ENCODE measurements at places on chromosomes 1 and 21.

- no peak for DNase-seq
These were observed 477.1 kb downstream of the LMO4 start for GRCh38 chr1:87805666-87806378.

- no peak for DNase-seq
These were observed 511.7 kb downstream of the USP25 start for GRCh38 chr21:16241479-16241963.

GRCh38 chr1:231705806-231706760 is 79.5 kb downstream of the DISC1 start:
- no peak for DNase-seq

DNA sequence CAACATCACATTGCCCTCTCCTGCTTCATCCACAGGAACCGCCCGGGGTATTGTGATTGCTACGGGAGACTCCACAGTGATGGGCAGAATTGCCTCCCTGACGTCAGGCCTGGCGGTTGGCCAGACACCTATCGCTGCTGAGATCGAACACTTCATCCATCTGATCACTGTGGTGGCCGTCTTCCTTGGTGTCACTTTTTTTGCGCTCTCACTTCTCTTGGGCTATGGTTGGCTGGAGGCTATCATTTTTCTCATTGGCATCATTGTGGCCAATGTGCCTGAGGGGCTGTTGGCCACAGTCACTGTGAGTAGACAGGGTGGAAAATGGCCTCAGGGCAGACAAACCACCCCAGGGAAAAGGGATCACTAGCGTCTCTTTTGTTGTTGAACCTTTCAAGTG is 12.7 kb downstream of the ATP1A4 start:
- no peak for DNase-seq

DNA sequence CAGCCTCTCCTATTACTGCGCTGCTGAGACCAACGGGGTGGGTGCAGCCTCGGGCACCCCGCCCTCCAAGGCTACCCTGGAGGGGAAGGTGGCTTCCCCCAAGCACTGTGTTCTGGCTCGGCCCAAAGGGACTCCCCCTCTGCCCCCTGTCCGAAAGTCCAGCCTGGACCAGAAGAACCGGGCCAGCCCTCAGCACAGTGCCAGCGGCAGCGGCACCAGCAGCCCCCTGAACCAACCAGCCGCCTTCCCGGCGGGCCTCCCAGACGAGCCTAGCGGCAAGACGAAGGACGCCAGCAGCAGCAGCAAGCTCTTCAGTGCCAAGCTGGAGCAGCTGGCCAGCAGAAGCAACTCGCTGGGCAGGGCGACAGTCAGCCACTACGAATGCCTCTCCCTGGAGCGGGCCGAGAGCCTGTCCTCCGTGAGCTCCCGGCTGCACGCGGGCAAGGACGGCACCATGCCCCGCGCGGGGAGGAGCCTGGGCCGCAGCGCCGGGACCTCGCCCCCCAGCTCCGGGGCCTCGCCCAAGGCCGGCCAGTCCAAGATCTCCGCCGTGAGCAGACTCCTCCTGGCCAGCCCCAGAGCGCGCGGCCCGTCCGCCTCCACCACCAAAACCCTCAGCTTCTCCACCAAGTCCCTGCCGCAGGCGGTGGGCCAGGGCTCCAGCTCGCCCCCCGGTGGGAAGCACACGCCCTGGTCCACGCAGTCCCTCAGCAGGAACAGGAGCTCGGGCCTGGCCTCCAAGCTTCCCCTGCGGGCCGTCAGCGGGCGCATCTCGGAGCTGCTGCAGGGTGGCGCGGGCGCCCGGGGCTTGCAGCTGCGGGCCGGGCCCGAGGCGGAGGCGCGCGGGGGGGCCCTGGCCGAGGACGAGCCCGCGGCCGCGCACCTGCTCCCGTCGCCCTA is 533.1 kb downstream of the KIF26B start:
- no peak for DNase-seq

DNA sequence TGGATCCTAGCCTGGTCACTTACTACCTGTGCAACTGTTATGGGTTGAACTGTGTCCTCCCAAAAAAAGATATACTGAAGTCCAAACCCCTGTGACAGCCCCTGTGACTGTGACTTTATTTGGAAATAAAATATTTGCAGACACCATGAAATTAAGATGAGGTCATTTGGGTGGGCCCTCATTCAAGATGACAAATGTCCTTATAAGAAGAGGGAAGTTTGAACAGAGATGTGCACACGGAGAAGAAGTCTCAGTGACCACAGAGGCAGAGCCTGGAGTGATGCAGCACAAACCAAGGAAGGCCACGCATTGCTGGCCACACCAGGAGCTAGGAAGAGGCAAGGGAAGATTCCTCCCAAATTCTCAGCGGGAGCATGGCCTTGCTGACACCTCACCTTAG is 249.7 kb upstream of the RUNX1 start:
- no peak for DNase-seq

- no peak for DNase-seq
These were observed 303.1 kb downstream of the CTH start for GRCh38 chr1:70714149-70714548.

- DNase-seq: peak; percentile 56
These were observed at the start of gene MARK1 for GRCh38 chr1:220527908-220528678. TSS of gene MARK1 (plus strand) at chr1:220528136. CDS start at chr1:220528823, 687 bp downstream.

GRCh38 chr1:8154621-8155052 is 128.5 kb upstream of the ERRFI1 start:
- DNase-seq: peak; percentile 93

GRCh38 chr1:156551869-156552268 is 20.5 kb downstream of the IQGAP3 start:
- DNase-seq: no peak

- DNase-seq: no peak
These were observed 17.9 kb upstream of the KANK4 start for GRCh38 chr1:62336995-62337705.

DNA sequence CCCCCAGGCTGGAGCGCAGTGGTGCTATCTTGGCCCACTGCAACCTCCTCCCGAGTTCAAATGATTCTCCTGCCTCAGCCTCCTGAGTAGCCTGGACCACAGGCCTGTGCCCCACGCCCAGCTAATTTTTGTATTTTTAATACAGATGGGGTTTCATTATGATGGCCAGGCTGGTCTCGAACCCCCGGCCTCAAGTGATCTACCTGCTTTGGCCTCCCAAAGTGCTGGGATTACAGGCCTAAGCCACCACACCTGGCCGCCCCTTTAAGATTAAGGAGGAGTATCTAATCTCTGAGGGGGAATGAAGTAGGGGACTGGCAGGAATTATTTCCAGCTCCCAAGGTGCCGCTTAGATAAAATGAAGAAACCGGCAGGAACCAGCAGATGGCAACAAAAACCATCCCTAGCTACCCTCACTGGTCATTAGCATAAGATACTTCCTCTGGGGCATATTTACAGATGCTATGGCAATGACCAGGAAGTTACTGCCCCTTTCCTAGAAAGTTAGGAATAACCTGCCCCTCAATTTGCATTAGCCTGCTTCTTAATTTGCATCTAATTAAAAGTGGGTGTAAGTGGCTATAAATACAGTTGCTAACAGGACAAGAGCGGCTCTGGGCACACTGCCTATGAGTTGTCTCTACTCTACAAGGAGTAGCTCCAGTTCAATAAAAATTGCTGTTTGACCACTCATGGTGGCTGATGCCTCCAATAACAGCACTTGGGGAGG is 7.1 kb upstream of the NSUN4 start:
- DNase-seq: peak; percentile 32

DNA sequence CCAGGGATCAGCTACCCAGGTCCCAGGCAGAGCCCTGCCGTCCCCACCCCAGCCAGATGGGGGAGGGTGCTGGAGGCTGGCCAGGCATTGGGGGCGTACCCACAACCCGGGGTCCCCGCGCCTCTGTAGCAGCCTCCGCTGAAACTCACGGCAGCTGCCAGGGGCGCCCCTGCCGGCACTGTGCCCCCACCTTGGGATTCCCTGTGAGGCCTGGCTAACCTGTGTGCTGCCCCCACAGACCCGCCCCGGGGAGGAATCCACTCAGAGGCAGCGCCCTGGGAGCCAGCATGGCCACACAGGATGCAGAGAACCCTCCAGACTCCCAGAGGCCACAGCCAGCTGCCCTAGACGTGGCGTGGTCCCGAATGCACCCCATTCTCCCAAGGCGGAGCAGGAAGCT is 3.8 kb downstream of the DVL1 start:
- no peak for DNase-seq

GRCh38 chr1:107706182-107706581 is 258.8 kb downstream of the VAV3 start:
- no peak for DNase-seq

DNA sequence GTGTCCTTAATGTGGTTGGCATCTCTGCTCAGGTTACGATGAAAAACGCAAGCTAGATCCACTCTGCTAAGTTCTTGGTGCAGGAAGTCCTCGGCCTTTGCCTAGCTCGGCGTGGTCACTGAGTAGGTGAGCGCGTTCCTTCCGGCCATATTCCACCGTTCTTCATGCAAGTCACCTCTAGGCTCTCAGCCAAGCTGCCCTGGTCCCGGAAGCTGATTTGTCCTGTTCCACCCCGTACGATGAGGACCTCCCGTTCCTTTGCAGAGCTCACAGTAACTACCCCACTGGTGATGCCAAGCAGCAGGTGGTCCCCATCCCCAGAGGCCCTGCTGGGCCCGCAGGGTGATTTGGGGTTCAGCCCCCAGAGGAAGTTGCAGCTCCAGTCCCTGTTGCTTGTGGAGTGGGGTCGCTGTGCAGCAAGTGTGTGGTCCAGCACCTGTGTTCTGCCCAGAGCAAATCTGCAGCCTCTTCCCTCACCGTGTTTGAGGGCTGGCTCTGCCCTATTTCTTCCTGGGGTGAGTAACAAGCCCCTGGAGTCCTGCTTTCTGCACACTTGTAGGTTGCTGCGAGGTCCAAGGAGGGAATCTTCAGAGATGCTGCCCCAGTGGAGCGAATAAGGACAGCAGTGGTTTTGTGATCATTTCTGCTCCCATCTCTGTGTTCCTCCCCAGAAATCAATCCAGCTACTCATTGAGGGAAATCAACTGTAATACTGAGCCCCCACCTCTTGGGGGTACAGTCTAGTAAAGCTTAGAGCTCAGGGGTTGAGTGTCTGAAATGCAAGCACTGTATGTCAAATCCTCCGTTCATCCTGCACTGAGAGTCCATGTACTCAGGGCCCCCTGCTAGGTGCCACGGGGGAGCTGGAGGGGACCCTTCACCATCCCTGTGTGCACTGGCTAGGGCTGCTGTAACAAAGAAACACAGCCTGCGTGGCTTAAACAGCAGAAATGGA is 2.3 kb downstream of the UMODL1 start:
- DNase-seq: peak; percentile 50

DNA sequence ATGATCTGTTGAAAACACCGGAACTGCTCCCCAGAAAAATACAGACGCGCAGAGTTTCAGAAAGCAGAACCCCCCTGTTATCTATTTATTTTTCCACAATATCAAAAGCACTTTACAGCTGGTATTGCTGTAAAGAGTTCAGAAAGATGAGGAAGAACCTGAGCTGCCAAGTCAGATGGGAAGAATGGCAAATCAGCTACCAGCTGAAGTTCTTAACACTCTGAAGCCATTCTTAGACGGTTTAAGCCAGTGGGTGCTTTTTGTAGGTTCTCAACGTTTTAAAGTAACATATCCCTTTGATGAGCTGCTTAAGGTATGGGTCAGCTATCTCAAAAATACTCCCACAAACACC is 714 bp upstream of the AKIRIN1 start:
- peak; percentile 75 for DNase-seq

GRCh38 chr1:39960431-39960958 is 5.5 kb downstream of the MFSD2A start:
- peak; percentile 100 for DNase-seq

- DNase-seq: no peak
These were observed 41.6 kb downstream of the AK4 start for GRCh38 chr1:65189576-65190115.

DNA sequence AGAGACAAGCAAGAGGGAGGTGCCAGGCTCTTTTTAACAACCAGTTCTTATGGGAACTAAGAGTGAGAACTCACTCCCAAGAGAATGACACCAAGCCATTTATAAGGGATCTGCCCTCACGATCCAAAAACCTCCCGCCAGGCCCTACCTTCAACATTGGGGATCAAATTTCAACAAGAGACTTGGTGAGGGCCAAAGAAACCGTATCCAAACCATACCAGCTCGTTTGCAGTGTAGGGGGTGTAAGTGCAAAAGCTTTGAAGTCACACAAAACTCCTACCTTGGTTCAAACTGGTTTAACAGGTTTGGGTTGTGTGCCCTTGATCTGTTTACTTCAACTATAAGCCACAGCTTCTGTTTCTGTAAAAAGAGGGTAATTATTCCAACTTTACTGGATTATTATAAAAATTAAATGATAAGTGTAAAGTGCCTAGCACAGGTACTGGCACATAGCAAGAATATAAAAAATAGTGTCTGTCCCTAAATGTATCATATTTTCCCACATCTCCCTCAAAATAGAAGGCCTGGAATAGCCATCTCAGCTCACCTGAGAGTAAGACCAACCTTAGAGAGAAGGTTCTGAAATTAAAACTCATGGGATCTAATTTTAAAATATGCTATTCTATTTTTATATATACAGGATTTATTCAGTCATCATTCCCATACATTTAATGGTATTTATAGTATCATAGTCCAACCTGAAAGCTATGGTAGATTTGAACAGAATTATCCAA is 7.0 kb upstream of the USP25 start:
- DNase-seq: peak; percentile 79

- DNase-seq: no peak
These were observed 183.0 kb downstream of the CYYR1 start for GRCh38 chr21:26389971-26390641.

GRCh38 chr1:84253891-84254290 is 47.6 kb upstream of the SAMD13 start:
- no peak for DNase-seq

DNA sequence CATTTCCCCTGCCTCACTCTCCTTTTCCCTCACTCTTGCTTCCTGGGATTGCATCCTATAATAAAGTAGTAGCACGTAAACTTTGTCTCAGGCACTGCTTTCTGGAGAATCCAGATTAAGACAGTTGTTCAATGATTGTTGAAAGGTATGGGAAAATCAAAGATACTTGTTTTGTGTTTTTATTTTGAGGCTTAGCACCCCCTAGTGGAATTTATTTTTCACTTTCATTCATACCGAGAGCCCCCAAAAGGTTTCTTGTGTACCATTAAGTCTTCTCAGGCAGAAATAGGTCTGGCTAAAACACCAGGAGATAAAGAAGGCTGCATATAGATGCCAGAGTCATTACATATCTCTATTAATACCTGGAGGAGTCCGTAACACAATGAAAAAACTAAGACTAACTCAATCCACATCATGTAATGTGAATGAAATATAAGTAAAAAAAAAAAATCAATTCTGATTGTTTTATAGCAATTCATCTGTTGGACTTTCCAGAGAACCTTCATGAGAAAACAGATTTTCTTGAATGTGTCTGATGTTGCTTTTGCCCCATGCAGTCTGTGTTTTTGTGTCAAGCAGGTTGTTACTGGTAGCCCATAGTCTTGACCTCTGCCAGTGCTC is 103.5 kb downstream of the RPE65 start:
- DNase-seq: no peak

- no peak for DNase-seq
These were observed 7.3 kb downstream of the TSHB start for GRCh38 chr1:115036814-115037507.

DNA sequence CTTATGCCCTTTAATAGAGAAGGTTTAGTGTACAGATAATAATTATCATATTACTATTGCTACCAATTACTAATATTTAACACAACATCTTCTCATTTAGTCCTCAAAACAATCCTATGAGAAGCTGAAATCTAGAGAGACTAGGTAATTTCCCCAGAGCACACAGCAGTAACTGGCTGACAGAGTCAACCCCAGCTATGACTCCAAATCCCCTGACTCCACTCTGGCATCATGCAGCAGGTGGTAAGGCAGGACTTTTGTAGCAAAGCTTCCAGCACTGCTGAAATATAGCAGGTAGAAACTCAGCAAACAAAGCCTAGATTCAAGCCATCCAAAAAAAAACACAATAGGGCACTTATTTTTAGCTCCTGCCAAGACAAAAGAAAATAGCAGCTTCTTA is 79.3 kb upstream of the RGS2 start:
- DNase-seq: no peak
